SK-N-DZ (cell line): ENCODE measurements at places on chromosomes 5 and 9.

DNA sequence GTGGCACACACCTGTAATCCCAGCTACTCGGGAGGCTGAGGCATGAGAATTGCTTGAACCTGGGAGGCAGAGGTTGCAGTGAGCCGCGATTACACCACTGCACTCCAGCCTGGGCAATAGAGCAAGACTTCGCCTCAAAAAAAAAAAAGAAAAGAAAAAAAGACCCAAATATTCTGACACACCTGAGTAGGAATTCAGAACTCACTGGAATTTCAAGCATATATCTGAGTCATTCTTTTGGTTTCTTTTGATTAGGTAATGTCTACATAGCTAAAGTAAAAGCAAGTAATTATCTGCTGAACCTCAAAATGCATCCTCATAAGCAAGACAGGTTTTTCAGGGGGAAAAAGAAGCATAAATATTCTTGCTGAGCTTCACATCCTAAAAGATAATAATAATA, 35.9 kb downstream of the ANKRD31 start:
- no peak for DNase-seq

- no peak for DNase-seq
Observed at GRCh38 chr9:72256931-72257330, 107.7 kb downstream of the GDA start.

GRCh38 chr5:159338118-159338517, 7.8 kb upstream of the IL12B start:
- DNase-seq: no peak

DNA sequence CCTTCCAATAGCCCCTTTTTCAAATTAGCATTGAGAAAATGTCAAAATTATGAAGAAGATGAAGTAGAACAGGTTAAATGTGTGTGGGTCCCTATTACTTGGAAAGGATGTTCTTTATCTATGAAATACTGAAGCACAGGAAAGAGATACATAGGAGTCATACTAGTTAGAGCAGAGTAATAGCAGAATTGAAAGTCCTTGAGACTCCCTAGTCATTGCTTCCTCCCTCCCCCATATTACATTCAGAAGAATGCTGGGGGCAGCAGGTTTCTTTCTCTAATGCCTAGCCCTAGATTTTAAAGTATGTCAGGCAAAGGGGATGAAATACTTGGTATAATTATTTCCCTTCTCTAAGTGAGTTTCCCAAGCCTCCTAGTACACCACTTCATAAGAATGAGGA, 4.4 kb downstream of the ZCCHC9 start:
- DNase-seq: no peak

GRCh38 chr5:4275232-4275631, 679.6 kb downstream of the IRX1 start:
- no peak for DNase-seq

- DNase-seq: peak; percentile 53
Observed at GRCh38 chr5:68287976-68288706, 72.6 kb downstream of the PIK3R1 start.

DNA sequence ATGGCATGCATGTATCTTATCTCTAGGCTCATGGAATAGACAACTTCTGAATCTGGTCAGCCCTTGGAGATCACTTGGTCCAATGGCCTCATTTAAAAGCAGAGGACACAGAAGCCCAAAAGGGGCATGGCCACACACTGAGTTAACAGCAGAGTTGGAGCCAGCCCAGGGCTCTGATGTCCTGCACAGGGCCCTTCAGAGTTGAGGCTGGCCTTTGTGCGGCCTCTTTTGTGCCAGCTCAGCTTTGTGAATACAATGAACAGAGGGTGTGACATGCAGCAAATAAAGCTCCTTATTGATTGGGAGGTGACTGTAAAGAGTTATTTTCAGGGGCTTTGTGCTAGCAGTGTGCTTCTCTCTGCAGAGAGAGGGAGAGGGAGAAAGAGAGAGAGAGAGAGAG, 150.1 kb upstream of the STK32A start:
- no peak for DNase-seq

DNA sequence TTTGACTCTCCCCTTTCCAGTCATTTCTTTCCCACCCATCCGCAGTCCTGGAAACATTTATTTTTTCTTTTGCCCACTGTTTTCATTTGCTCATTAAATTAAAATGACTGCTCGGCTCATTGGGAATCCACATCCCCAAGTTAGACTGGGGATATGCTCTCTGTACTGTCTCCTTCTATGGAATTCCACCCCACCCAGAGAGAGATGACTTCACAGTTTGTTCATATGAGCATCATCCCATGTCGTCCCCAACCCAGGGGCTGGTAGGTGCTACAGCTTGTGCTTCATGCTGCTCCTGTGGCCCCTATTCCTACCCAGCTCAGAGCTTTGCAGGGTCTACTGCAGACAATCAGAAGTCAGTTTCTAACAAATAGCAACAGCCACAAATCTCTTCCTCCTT, 16.5 kb upstream of the RARS1 start:
- no peak for DNase-seq

DNA sequence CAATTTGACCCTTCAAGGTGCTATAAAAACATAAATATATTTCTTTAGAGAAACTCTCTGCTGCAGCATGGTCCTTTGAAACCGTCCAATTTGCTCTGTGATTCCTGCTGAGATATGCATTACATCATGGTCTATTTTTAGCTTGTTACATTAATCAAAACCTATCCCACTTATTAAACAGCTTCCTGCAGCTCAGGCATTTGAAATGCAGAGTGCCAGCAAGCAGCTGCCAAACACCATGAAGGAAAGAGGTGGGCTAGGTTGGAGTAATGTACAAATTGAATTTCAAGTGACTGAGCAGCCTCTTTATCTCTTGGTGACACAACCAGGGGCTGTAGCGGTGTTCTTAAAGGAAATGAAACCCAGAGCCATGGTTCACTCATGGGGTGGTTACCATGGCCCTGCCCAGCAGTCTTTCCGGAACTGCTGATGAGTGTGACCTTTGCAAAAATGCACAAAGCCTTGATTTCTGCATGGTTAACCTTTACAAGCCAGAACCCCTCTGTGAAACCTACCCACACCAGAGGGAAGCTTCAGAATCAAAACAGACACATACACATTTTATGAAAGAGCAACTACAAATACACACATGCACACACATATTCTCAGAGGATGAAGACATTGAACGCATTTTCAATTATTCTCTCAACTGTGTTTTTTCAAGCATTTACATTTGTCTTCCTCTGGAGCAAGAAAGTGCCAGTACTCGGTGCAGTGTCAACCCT, 155.8 kb upstream of the ZNF608 start:
- DNase-seq: peak; percentile 77

DNA sequence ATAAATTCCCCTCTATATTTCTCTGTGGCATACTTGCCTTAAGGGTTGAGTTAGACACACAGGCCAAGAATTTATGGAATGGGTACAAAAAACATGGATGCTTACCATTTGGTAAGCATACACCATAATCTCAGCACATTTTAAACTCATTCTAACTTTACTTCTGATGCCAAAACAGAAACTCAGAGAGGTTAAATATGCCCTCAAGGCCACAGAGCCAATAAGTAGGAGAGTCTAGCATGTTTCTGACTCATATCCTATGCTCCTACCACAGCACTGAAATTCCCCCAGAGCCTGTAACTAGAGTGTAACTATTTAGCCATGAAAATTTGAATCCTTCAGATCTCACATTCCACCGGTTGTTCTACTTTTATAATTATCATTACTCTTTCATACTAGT, 559.7 kb downstream of the ACTL7B start:
- DNase-seq: no peak

GRCh38 chr9:68750255-68750654, 45.2 kb downstream of the PIP5K1B start:
- DNase-seq: no peak

DNA sequence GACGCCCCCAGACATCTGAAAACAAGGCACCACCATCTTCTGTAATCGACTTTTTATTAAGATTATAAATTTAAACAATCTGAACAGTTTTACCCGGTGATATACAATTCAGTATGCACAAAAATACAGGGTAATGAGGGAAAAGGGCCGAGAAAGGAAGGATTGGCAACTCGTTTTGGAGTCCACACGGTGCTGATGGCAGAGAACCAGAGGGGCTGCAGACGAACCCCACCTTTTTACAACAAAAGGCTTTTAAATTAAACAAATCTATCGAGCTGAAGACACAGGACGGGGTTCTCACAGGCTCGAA, 2.6 kb downstream of the IER5L start:
- DNase-seq: no peak

- DNase-seq: peak; percentile 49
Observed at GRCh38 chr9:131677444-131678180, 62.3 kb downstream of the RAPGEF1 start.

DNA sequence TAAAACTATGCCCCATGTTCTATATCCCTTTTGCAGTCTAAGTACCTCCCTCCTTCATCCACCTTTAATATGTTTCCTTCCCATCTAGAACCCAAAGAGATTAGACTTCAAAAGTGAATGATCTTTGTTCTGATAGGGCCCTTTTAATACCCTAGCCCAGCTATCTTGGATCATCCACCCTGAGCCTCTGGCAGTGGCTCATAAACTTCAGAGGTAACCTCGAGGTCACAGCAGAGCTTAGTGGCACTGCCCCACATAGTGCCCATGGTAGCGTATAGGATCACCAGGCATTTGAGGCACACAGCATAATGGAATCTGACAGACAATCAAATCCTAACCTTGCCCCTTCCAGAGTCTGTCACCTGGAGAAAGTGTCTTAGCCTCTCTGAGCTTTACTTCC, 15.8 kb downstream of the ADRB2 start:
- DNase-seq: no peak

GRCh38 chr9:34179213-34180136, 632 bp downstream of the UBAP1 start:
- peak; percentile 77 for DNase-seq

DNA sequence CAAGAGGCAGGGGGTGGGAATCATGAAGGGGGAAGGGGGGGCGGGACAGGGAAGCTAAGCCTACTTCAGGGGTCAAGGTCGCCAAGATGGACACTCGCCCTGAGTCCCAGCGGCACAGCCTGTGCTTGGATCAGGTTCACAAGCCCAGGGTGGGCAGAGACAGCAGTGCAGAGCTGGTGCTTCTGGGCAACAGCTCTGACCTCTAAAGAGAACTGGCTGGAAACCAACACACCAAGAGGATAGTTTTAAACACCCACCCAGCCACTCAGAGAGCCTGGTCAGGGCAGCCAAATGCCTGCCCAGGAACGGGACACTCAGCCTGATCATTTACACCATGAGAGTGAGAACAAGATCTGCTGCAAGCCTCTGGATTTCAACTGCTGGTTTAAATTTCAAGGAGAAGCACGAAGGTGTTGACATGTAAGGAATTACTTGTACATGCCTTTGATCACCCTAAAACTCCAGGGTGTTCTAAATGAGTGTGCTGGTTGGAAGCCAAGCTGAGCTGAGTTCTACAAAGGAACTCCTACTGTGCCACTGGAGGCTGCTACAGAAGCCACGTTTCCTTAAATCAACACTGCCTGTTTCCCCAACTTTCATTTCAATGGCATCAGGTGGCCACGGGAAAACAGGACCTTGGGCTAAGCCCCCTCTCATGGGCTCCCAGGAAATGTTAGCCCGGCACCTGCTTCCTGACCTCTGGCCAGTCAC, 91.5 kb downstream of the TTLL11 start:
- no peak for DNase-seq

- DNase-seq: no peak
Observed at GRCh38 chr9:118362123-118362522, 657.9 kb downstream of the TLR4 start.

GRCh38 chr5:106801554-106801953, 869.2 kb downstream of the EFNA5 start:
- DNase-seq: no peak

GRCh38 chr9:87471746-87472145, 25.9 kb upstream of the DAPK1 start:
- no peak for DNase-seq

GRCh38 chr9:90058182-90058763, 453.5 kb downstream of the GADD45G start:
- DNase-seq: no peak

DNA sequence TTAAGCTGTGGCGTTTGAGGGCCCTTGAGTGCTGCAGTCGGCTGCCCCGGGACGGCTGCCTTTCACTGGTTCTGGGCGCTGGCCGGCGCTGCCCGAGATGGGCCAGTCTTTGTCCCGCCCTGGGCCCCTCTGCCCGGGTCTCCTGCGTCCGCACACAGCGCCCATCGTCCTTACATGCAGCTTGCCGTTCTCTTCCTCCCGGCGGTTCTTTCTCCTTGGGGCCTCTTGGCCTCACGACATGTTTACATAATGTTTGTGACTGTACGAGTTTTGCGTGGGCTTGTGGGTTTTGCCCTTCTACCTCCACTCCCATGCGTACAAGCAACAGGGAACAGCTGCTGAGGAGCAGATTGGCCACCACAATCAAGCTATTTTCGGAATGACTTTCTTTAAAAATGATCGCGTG, 618 bp downstream of the TNPO1 start:
- no peak for DNase-seq

DNA sequence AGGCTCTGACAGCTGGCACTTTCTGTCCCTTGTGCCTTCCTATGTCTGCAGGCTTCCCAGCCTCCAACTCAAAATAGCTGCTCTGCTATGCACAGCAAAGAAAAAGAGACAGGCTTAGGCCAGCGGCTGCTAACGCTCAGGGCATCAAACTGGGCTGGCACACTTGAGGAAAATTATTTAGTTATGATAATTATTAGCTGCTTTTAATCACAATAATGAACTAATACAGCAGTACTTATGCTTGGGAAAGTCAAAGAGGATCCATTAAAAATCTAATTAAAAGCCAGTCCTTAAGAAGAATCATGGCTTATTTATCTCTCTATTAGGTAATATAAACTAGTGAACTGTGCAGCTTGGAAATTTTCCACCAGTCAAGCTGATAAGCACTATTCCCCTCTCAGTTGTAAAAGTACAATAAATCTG, 233.2 kb downstream of the SLIT3 start:
- no peak for DNase-seq

- no peak for DNase-seq
Observed at GRCh38 chr5:1524481-1524798, 680 bp upstream of the LPCAT1 start.

DNA sequence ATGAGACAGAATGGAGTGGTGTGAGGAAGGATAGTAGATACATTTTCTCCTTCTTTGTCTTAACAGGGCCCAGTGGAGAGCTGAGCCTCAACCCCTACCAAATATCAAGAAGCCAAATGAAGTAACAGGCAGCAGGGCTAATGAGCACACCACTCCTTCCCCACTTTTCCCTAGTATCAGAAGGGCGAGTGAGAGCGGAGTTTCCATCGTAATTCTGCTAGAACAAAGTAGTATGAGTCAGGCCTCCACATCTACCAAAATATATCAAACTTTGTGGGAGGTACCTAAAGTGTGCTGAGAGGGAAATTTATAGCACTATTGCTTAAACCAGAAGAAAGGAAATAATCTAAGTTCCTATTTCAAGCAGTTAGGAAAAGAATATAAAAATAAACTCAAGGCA, 769.0 kb upstream of the RGMB start:
- DNase-seq: no peak

- DNase-seq: no peak
Observed at GRCh38 chr5:16992006-16992405, 55.9 kb upstream of the MYO10 start.
